ENCODE measurements at places on chromosomes 1 and 21. TPM values are rescaled to one million over a fixed set of nuclear protein-coding genes. Genes with fewer than 3 reads are reported as not detected.

DNA sequence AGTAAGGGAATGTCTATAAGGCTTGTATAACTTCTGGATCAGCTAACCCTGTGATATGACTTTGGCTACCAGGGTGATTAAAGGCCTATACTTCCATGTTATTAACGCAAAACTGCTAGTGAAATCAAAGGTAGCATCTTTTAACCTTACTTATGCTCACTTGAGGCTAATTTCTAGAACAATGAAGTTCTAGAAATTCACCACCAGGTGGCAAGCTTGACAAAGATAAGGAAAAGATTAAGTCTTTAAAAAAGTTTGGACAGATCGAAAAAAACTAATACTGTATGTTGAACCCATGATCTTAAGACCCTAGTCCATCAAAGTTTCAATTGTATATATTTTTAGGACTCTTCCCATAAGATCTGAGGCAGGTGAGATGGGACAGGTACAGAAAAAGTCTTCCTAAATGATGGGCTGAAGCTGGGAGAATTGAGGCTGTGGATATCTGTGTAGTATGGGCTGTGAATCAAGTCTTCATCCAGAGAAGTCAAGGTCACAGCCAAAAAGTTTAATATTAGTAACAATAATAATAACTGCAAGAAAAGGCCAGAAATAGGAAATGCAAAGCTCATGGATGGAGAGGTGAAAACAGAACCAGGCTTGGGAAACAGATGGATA lies 18.8 kb downstream of the KYAT3 start:
- no peaks in the 10 kb centered on the region for H3K27me3 ChIP-seq
- no peak overlapping the region for H3K27ac ChIP-seq

The TBX19 gene
- total RNA-seq = 2.8 TPM

- peaks cover 10% of the 10 kb centered on the region for H3K4me1 ChIP-seq
- no peak overlapping the region for H3K4me3 ChIP-seq
- no peaks in the 10 kb centered on the region for H3K36me3 ChIP-seq
- H3K27ac ChIP-seq = peak overlapping the region; percentile 42
These were observed 9.1 kb downstream of the IFI6 start for GRCh38 chr1:27662707-27663393.

- no peaks in the 10 kb centered on the region for H3K4me1 ChIP-seq
- H3K27ac ChIP-seq = peak within 1 kb of the TSS; percentile 57
- H3K36me3 ChIP-seq = no peaks in the 10 kb centered on the region
- DNase-seq = peak; percentile 87
- peak within 1 kb of the TSS; percentile 71 for H3K4me3 ChIP-seq
These were observed at the start of gene SNX7 for GRCh38 chr1:98661544-98662355. Gene SNX7 (plus strand): TSS chr1:98661721. CDS start chr1:98661732, 11 bp downstream.

DNA sequence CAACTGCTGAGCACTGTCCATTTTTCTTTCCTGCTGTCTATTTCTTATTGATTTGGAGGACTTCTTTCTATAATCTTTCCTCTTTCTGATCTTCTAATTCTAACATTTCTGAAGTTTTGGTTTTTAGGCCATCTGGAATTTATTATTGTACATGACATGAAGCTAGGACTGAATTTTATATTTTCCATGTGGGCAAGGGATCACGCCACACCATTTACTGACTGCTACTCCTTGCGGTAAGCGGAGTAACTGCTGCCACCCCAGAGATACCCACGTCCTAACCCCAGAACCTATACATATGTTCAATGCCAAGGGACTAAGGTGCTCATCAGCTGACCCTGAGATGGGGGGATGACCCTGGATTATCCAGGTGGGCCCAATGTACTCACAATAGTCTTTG lies 70.6 kb downstream of the NPHP4 start:
- no peaks in the 10 kb centered on the region for H3K4me1 ChIP-seq
- no peak overlapping the region for H3K27ac ChIP-seq
- no peak for DNase-seq
- H3K36me3 ChIP-seq = no peaks in the 10 kb centered on the region

The SPATC1L gene
- 4.6 TPM for total RNA-seq

GRCh38 chr1:155019377-155020245 lies 14.0 kb downstream of the DCST2 start:
- H3K4me1 ChIP-seq = peaks cover 22% of the 10 kb centered on the region
- peak overlapping the region; percentile 45 for H3K27ac ChIP-seq
- H3K4me3 ChIP-seq = no peak overlapping the region
- no peak for DNase-seq
- H3K36me3 ChIP-seq = peaks cover 1% of the 10 kb centered on the region

GRCh38 chr1:64363111-64363510 lies 106.8 kb upstream of the CACHD1 start:
- no peaks in the 10 kb centered on the region for H3K36me3 ChIP-seq
- H3K27me3 ChIP-seq = no peaks in the 10 kb centered on the region
- DNase-seq = no peak
- no peak overlapping the region for H3K4me3 ChIP-seq

DNA sequence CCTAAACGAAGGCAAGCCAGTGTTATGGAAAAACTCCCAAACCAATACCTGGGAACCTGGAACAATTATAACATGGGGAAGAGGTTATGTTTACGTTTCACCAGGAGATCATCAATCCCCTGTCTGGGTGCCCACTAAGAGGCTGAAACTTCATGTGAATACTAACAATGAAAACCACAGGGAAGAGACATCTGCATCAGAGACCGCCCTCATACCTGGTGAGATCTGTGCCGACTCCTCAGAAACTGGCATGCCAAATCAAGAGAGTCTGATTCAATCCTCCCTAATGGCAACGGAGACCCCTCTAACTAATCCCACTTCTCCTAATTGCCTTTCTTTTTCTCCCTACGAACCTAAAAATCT lies 163.2 kb downstream of the IER5 start:
- H3K27me3 ChIP-seq = no peaks in the 10 kb centered on the region
- no peak overlapping the region for H3K4me3 ChIP-seq

GRCh38 chr1:217425422-217425821 lies 205.5 kb downstream of the GPATCH2 start:
- DNase-seq = no peak
- H3K27me3 ChIP-seq = no peaks in the 10 kb centered on the region
- no peak overlapping the region for H3K4me3 ChIP-seq
- H3K36me3 ChIP-seq = no peaks in the 10 kb centered on the region

The PADI2 gene
- 0.84 TPM for total RNA-seq

The VANGL2 gene
- total RNA-seq = 3.2 TPM

The OR10J1 gene
- total RNA-seq = not detected

GRCh38 chr1:39933956-39934941 lies 20.7 kb upstream of the MFSD2A start:
- peak overlapping the region; percentile 91 for H3K27ac ChIP-seq
- H3K4me1 ChIP-seq = peaks cover 13% of the 10 kb centered on the region
- peak; percentile 80 for DNase-seq
- no peaks in the 10 kb centered on the region for H3K27me3 ChIP-seq
- no peaks in the 10 kb centered on the region for H3K36me3 ChIP-seq
- H3K4me3 ChIP-seq = no peak overlapping the region

- H3K4me1 ChIP-seq = no peaks in the 10 kb centered on the region
- no peaks in the 10 kb centered on the region for H3K27me3 ChIP-seq
- no peak for DNase-seq
- no peak overlapping the region for H3K4me3 ChIP-seq
- no peaks in the 10 kb centered on the region for H3K36me3 ChIP-seq
These were observed 45.2 kb upstream of the LRRC8C start for GRCh38 chr1:89587729-89588161.

GRCh38 chr1:184982002-184982954 lies 8.0 kb upstream of the NIBAN1 start:
- no peak overlapping the region for H3K4me3 ChIP-seq
- peak; percentile 78 for DNase-seq
- no peak overlapping the region for H3K27ac ChIP-seq
- no peaks in the 10 kb centered on the region for H3K4me1 ChIP-seq
- H3K36me3 ChIP-seq = no peaks in the 10 kb centered on the region
- H3K27me3 ChIP-seq = peaks cover 2% of the 10 kb centered on the region

Measured in Caco-2 (cell line).